ENCODE measurements at places on chromosomes 1 and 21. TPM values are rescaled to one million over a fixed set of nuclear protein-coding genes. Genes with fewer than 3 reads are reported as not detected.

DNA sequence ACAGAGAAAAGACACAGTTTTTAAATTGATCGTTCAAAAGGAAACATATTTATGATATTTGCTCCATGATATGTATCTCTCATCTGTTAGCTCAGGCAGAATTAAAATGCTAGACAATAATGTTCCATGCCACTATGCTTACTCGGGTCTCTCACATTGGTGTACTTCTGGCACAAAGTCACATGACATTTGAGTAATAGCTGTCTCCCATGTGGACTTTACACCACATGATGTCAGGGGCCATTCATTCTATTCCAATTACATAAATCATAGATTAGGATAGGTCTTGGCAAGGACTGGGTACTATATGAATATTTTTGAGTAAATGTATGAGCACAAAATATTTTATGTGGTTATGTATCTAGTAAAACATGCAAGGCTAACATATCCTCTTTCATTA, 648.4 kb downstream of the PLA2G4A start:
- no peak overlapping the region for H3K27ac ChIP-seq
- DNase-seq = no peak
- H3K27me3 ChIP-seq = no peaks in the 10 kb centered on the region
- H3K4me3 ChIP-seq = no peak overlapping the region
- H3K36me3 ChIP-seq = peaks cover 1% of the 10 kb centered on the region
- peaks cover 23% of the 10 kb centered on the region for H3K4me1 ChIP-seq

DNA sequence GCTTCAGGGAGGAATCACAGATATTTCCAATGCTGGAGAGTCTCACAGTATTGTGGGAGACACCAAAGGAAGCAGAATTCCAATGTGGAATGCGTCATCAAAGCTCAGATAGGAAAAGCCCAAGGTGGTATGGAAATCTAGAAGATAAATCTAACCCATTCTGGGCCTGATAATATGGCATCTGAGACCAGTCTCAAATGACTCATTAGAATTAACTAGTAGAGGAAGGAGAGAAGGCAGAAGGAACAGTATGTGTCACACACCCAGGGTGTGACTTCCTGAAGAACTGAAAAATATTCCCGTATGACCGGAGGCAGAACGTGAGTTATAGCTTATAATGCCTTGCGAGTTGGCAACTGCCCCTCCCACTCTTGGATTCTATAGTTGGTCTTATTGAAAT, 499.2 kb downstream of the PLPP3 start:
- peaks cover 23% of the 10 kb centered on the region for H3K4me1 ChIP-seq
- H3K27me3 ChIP-seq = no peaks in the 10 kb centered on the region
- no peaks in the 10 kb centered on the region for H3K36me3 ChIP-seq
- no peak overlapping the region for H3K4me3 ChIP-seq
- no peak overlapping the region for H3K27ac ChIP-seq

- peaks cover 6% of the 10 kb centered on the region for H3K27me3 ChIP-seq
- no peak overlapping the region for H3K27ac ChIP-seq
- H3K4me3 ChIP-seq = no peak overlapping the region
Measured at GRCh38 chr1:30777060-30777903, 19.7 kb upstream of the LAPTM5 start.

GRCh38 chr1:8137481-8138244, 111.6 kb upstream of the ERRFI1 start:
- H3K4me1 ChIP-seq = peaks cover 71% of the 10 kb centered on the region
- H3K36me3 ChIP-seq = no peaks in the 10 kb centered on the region
- H3K27ac ChIP-seq = peak overlapping the region; percentile 96
- peak overlapping the region; percentile 59 for H3K4me3 ChIP-seq

- peaks cover 12% of the 10 kb centered on the region for H3K27me3 ChIP-seq
- DNase-seq = no peak
- H3K36me3 ChIP-seq = no peaks in the 10 kb centered on the region
Measured at GRCh38 chr1:3729594-3730542, 22.4 kb upstream of the CCDC27 start.

DNA sequence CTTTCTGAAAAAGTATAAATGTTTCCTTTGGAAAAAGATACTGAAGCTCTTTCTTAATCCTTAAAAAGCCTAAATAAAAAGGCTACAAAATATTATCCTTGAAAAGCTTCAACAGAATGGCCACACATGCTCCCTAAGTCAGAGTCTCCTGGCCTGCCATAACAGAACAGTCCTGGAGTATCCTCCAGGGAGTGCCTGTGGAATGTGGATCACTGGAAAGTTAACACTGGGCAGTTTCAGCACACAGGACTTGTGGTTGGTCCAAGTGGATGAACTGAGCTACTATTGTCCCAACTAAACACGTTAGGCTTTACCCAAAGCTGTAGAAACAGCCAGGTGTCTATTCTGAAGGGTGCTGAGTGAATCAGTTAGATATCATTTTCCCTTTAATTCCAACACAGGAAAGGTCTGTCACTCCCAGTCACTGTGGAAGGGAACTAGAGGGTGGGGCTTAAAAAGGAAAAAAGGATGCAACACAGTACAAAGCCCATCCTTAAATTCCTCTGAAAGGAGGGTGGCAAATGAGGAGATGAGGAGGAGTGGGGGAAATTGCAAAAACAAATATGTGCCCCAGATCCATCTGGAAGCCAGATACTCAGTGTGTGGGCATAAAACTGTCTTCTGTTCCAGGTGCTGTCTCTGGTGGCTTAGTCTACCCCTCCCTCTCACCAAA, 196.3 kb upstream of the SPAG17 start:
- DNase-seq = no peak
- no peak overlapping the region for H3K4me3 ChIP-seq
- peaks cover 13% of the 10 kb centered on the region for H3K4me1 ChIP-seq
- no peaks in the 10 kb centered on the region for H3K36me3 ChIP-seq
- H3K27me3 ChIP-seq = no peaks in the 10 kb centered on the region
- no peak overlapping the region for H3K27ac ChIP-seq

Gene FOXD2
- 1.0 TPM for total RNA-seq

Gene GJA8
- total RNA-seq = not detected

- peaks cover 7% of the 10 kb centered on the region for H3K36me3 ChIP-seq
- no peaks in the 10 kb centered on the region for H3K27me3 ChIP-seq
- no peak overlapping the region for H3K4me3 ChIP-seq
- no peak overlapping the region for H3K27ac ChIP-seq
- DNase-seq = no peak
Measured at GRCh38 chr1:184017306-184017705, 20.2 kb downstream of the COLGALT2 start.

DNA sequence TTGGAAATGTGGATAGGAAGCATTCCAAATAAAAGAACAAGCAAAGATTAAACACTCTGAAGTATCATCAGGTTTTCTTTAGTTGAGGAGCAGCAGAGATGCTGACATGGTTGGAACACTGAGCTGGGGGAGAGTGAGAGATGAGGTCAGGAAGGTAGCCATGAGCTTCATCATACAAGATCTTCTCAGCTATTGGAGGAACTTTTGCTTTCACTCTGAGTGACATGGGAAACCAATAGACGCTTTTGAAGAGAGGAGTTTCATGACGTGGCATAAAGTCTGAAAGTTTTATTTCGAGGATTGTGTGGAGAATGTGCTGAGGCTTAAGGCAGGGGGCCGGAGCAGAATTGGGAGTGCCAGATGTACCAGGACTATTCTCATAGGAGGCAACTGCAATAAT, 616.2 kb upstream of the CAMK1G start:
- H3K4me3 ChIP-seq = no peak overlapping the region
- H3K36me3 ChIP-seq = no peaks in the 10 kb centered on the region
- H3K27me3 ChIP-seq = peaks cover 27% of the 10 kb centered on the region
- no peak for DNase-seq
- H3K4me1 ChIP-seq = no peaks in the 10 kb centered on the region
- H3K27ac ChIP-seq = no peak overlapping the region

Gene NCF2
- total RNA-seq = 1.2 TPM

- H3K4me1 ChIP-seq = no peaks in the 10 kb centered on the region
- H3K27ac ChIP-seq = no peak overlapping the region
- H3K4me3 ChIP-seq = no peak overlapping the region
- DNase-seq = no peak
- H3K27me3 ChIP-seq = peaks cover 22% of the 10 kb centered on the region
Measured at GRCh38 chr1:42392255-42392654, 11.7 kb downstream of the RIMKLA start.

GRCh38 chr21:45146306-45146705, 71.9 kb downstream of the ADARB1 start:
- peaks cover 40% of the 10 kb centered on the region for H3K4me1 ChIP-seq
- peaks cover 23% of the 10 kb centered on the region for H3K36me3 ChIP-seq
- H3K27me3 ChIP-seq = no peaks in the 10 kb centered on the region
- no peak overlapping the region for H3K27ac ChIP-seq

All from chondrocyte (in vitro differentiated cells).